ENCODE measurements at places on chromosomes 3 and 15. TPM values are rescaled to one million over a fixed set of nuclear protein-coding genes. Genes with fewer than 3 reads are reported as not detected.

DNA sequence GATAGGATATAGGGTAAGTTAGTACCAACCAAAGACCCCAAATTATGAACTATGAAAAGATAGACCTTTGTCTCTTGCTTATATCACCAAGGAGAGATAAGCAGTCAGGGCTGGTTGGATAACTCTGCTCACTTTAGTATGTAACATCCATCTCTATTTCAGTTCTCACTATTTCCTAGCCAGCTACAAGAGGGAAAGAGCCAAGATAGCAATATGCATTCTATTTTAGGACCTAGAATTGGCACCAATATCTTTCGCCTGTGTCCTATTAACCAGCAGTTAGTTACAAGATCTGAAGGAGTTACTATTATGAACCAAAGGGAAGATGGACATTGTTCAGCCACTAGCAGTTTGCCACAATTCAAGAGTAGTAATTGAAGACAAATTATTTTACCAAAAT is 457.5 kb downstream of the NSUN3 start:
- H3K4me1 ChIP-seq, result peaks cover 5% of the 10 kb centered on the region
- H3K27me3 ChIP-seq, result no peaks in the 10 kb centered on the region
- no peak overlapping the region for H3K27ac ChIP-seq
- no peaks in the 10 kb centered on the region for H3K36me3 ChIP-seq
- no peak overlapping the region for H3K4me3 ChIP-seq

GRCh38 chr15:53837263-53837662 is 77.8 kb upstream of the WDR72 start:
- peaks cover 9% of the 10 kb centered on the region for H3K4me1 ChIP-seq
- no peak overlapping the region for H3K4me3 ChIP-seq
- DNase-seq, result no peak

- H3K36me3 ChIP-seq, result no peaks in the 10 kb centered on the region
- no peak for DNase-seq
- H3K4me1 ChIP-seq, result no peaks in the 10 kb centered on the region
- no peak overlapping the region for H3K4me3 ChIP-seq
- no peaks in the 10 kb centered on the region for H3K27me3 ChIP-seq
Measured at GRCh38 chr3:37693511-37694283, 168.0 kb upstream of the CTDSPL start.

GRCh38 chr15:29159771-29160455 is 109.7 kb downstream of the NSMCE3 start:
- H3K27me3 ChIP-seq, result no peaks in the 10 kb centered on the region
- H3K4me1 ChIP-seq, result peaks cover 10% of the 10 kb centered on the region
- H3K27ac ChIP-seq, result no peak overlapping the region
- H3K36me3 ChIP-seq, result no peaks in the 10 kb centered on the region

DNA sequence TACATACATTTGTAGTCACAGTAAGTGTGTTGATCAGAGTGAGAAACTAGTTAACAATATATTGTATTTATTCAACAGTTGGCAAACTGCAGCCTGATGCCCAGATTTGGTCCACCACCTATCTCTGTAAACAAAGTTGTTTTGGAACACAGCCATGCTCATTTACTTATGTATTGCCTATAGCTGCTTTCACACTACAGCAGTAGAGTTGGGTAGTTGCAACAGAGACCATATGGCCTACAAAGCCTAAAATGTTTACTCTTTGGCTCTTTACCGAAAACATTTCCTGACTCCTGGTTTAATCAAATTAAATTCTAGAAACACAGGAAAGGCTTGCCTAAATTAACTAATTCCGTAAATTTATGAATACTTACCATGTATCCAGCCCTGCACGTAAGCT is 39.4 kb downstream of the CMC1 start:
- no peak overlapping the region for H3K27ac ChIP-seq
- peaks cover 5% of the 10 kb centered on the region for H3K36me3 ChIP-seq
- no peaks in the 10 kb centered on the region for H3K4me1 ChIP-seq
- no peak overlapping the region for H3K4me3 ChIP-seq

- H3K4me1 ChIP-seq, result no peaks in the 10 kb centered on the region
- no peak overlapping the region for H3K27ac ChIP-seq
- H3K27me3 ChIP-seq, result no peaks in the 10 kb centered on the region
- no peak overlapping the region for H3K4me3 ChIP-seq
- H3K36me3 ChIP-seq, result no peaks in the 10 kb centered on the region
Measured at GRCh38 chr3:111339017-111339416, 203.0 kb upstream of the CD96 start.

DNA sequence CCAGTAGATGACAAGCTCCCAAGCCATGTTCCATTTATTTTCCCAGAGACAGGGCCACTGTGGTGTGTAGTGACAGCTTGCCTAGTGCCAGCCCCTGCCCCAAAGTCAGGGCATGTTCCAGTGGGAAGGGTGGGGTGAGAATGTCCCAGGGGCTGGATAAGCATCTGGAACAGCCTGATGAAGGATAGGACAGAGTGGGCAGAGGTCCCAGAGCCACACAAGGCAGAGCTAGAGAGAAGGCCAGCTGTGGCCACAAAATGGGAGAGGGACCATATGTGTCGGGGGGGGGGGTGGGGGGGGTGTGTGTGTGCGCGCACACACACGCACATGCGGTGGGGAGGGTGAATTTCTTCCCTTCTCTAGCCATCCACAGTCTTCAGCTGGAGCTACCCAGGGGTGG is 27.0 kb upstream of the TSPAN3 start:
- H3K4me1 ChIP-seq, result no peaks in the 10 kb centered on the region
- H3K27me3 ChIP-seq, result no peaks in the 10 kb centered on the region
- DNase-seq, result no peak
- no peaks in the 10 kb centered on the region for H3K36me3 ChIP-seq
- H3K27ac ChIP-seq, result no peak overlapping the region
- no peak overlapping the region for H3K4me3 ChIP-seq

GRCh38 chr3:107297597-107297996 is 79.6 kb upstream of the CCDC54 start:
- H3K4me3 ChIP-seq, result no peak overlapping the region
- no peak overlapping the region for H3K27ac ChIP-seq
- no peaks in the 10 kb centered on the region for H3K4me1 ChIP-seq

DNA sequence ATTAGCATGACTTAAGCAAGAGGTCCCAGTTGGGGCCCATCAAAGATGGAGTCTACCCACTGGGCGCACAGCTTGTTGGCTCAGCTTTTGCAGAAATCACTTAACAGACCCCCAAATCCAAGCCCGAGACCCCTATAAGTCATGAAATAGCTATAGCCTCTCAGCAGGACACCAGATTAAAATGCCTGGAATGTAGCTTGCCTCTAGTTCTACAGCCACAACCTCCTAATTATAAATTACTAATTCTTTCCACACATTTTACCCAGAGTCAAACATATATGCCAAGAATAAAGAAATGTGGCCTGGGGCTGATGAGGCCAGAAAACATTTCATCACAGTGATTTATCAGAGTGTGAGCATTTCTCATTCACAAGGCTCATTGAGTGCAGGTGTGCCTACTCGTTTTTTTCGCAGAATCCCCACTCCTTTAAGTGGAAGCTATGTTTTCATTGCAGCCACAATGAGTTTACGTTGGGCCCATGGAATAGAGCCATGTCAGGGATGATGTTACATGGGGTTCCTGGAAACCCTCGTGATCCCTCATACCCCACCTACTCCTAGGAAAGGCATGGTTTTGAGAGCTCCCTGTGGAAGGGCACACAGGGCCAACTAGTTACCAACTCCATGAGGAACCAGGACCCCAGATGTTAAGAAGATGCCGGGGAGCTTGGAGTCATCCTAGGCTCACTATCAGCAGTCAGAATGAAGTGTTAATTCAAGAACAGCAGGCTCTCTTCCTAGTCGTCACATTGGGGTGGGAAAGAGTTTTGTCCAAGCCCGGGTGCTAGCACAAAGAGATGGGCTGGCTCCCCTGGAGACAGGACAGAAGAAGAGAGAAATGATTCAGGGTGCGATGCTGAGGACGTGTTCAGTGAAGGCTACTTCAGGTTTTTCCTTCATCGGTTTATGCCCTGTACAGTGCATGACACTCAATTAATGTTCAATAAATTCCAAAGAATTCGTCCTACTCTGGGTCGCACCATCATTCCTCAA is 90.2 kb upstream of the ABHD17C start:
- no peak for DNase-seq
- no peak overlapping the region for H3K27ac ChIP-seq
- H3K4me3 ChIP-seq, result no peak overlapping the region
- no peaks in the 10 kb centered on the region for H3K4me1 ChIP-seq
- H3K36me3 ChIP-seq, result no peaks in the 10 kb centered on the region
- no peaks in the 10 kb centered on the region for H3K27me3 ChIP-seq

DNA sequence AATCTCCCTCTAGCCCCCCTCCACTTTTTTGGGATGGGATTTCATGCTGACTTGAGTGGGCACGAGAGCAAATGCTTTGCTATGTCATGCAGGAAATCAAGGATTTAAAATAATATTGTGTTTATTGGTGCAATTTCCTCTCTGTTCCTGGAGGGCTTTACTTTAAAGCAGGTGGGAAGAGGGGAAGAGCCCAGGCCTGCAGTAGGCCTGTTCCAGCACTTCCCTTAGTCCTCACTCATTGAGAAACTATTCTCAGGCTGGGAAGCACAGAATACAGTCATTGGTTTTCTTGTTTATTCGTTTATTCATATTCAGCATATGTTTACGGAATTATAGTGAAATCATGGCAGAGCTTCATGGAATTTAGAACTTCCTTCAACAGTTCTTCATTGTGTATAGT is 41.7 kb upstream of the SPSB4 start:
- H3K27ac ChIP-seq, result no peak overlapping the region
- no peak for DNase-seq
- H3K27me3 ChIP-seq, result no peaks in the 10 kb centered on the region
- H3K4me3 ChIP-seq, result no peak overlapping the region
- H3K4me1 ChIP-seq, result no peaks in the 10 kb centered on the region

DNA sequence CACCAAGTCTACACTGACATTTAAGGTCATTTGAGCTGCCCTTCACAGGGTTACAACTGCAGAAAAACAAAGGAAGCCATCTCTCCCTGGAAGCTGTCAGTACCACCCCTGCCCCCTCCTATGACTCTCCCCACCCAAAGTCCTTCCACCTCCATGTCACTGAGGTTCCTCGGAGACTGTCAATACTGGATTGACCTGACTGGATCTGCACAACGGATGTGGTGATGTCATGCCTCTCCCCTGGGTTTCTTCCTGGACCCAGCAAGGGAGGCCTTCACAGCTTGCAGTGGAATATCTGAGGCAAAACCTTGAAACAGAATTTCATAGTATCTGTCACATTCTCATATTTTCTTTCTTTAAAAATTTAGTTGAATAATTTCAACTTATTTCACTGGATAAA is 153.5 kb downstream of the CLSTN2 start:
- no peak for DNase-seq
- H3K36me3 ChIP-seq, result no peaks in the 10 kb centered on the region
- no peak overlapping the region for H3K27ac ChIP-seq
- H3K4me3 ChIP-seq, result no peak overlapping the region
- H3K4me1 ChIP-seq, result no peaks in the 10 kb centered on the region

DNA sequence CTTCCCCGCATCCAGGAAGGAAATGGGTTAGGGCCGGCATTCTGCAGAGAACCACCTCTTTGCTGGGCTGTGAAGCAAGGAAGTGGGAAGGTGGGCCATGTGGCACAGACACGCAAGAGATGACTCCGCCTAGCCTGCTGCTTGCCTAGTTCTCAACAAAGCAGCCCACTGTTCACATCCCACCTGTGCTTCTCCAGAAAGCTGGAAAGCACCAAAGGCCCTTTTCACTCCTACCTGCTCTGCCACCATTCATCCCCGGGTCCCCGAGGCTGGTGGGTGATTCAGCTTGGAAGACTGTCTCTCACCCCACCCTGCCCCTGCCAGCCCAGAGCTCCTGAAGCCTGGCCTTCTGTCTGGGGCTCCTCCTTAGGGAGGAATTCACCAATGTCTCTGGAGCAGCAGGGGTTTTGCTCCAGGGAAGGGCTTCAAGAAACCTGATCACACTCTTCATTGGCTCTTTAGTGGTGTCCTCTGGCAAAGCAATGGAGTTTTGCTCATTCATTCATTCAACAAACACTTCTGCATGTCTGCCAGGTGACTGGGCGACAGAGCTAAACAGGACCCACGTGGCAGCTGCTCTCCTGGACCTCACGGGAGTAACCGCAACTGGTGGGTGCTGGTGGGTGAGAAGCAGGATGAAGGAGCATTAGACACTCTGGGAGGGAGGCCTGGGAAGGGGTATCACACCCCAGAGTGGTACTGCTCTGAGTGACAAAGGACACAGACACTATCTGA is 145.4 kb upstream of the TLE3 start:
- H3K27me3 ChIP-seq, result no peaks in the 10 kb centered on the region
- H3K27ac ChIP-seq, result no peak overlapping the region
- no peaks in the 10 kb centered on the region for H3K36me3 ChIP-seq
- H3K4me3 ChIP-seq, result no peak overlapping the region
- no peak for DNase-seq
- H3K4me1 ChIP-seq, result peaks cover 9% of the 10 kb centered on the region

DNA sequence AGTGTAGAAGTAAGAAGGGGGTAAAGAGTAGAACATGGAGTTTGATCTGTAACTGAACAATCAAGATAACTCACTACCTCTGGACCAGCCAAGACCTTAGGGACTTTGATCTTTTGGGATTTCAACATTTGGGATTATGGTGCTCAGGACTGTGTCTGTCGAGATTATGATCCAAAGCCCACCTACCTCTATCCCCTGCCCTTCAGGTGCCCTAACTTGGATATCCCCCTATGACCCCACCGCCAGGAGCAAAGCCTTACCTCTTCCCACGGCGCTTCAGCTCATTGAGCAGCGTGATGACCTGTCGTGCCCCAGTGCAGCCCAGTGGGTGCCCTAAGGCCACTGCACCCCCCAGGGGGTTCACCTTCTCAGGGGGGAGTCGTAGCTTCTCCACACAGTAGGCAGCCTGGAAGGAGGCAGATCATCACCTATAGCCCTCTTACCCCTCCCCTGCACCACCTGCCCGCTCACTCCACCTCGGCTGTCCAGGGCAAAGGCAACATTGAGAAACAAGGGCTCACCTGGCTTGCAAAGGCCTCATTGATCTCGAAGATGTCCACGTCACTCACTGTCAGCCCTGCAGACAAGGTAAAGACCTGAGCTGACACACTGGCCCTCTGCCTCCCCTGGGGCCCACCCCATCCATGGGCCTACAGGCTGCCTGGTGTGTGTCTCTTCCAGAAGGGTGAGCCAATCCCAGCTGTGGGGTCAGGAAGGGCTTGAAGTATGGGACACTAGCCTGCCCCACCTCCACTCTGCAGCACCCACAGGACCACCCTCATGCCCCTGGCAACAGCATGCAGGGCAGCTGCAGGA is 11.4 kb downstream of the ACAA1 start:
- H3K36me3 ChIP-seq, result peaks cover 88% of the 10 kb centered on the region
- H3K27me3 ChIP-seq, result no peaks in the 10 kb centered on the region
- DNase-seq, result no peak
- no peak overlapping the region for H3K4me3 ChIP-seq
- H3K4me1 ChIP-seq, result no peaks in the 10 kb centered on the region

DNA sequence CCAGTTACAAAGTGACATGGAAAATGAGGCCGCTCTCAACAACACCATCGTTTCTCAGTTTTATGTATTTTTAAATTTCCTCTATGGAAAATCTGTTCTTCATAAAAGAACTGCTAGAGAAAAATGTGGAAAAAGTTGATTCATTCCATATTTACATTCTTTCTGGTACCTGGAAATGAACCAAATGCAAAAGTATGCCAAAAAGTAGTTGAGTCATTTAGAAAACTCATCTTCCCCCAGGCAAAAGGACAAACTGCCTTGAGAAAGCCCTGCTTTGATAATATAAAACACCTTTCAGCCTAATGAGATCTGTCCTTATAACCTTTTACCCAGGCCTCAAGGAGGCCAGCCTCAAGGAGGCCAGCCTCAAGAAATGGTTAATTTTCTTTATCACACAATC is 283.0 kb upstream of the VEPH1 start:
- H3K4me1 ChIP-seq, result peaks cover 45% of the 10 kb centered on the region
- no peaks in the 10 kb centered on the region for H3K27me3 ChIP-seq
- H3K4me3 ChIP-seq, result no peak overlapping the region
- no peak for DNase-seq
- no peaks in the 10 kb centered on the region for H3K36me3 ChIP-seq

COL6A6 gene
- not detected for total RNA-seq

HIGD2B gene
- total RNA-seq, result not detected

ANKRD34C gene
- total RNA-seq, result not detected

CACNA2D2 gene
- not detected for total RNA-seq

TIMP4 gene
- 0.08 TPM for total RNA-seq

MINAR1 gene
- total RNA-seq, result 0.38 TPM

All from SJSA1 (cell line).